Activated T-helper 2 cell treated with anti-CD3 and anti-CD28 coated beads, Interferon-gamma antibody, Interleukin-2, Interleukin-4, amounts not matched to agents 10 μg/mL and 5 μg/mL and 100 μg/mL, durations not matched to agents 14 hours and 24 hours and 36 hours (primary cell): ENCODE measurements at places on chromosomes 7 and 10. TPM values are rescaled to one million over a fixed set of nuclear protein-coding genes. Genes with fewer than 3 reads are reported as not detected.

Gene TUBB8
- total RNA-seq = not detected in 2 replicates

DNA sequence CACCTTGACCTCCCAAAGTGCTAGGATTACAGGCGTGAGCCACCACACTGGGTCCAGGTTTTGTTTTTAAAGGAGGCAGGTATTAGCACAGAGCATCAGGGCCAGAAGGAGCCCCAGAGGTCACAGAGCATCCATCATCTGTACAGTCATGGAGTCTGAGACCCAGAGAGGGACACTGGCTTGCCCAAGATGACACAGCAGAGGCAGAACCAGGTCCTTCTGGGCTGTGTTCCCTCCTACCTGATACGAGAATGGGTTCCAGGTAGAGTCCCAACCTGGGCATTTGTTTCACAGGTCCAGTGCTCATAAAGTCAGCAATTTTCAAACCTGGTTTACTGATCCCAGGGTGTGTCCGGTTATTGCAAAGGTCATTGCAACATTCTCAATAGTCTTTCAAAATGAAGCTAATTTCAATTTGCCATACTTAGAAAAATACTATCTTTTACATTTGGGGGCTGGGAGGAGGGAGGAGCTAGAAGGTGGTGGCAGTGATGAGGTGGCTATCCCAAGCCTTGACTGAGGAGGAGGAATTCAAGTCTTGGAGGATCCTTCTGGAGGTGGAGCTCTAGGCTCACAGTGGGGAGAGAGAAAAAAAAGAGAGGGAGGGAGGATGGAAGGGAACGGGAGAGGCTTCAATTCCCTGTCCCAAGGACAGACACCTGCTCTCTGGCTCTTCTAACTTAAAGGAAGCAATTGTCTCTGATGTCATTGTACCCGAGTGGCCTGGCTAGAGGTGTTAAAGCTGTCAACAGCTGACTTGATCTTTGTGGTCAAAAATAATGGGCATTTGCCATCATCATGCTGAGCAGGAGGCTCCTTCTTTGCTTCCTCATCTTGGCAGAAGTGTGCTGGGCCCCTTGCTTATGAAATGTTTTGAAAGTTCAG is 8.1 kb downstream of the MXI1 start:
- peaks cover 55% of the 10 kb centered on the region for H3K4me1 ChIP-seq
- peaks cover 10% of the 10 kb centered on the region for H3K36me3 ChIP-seq
- H3K27me3 ChIP-seq = peaks cover 12% of the 10 kb centered on the region
- no peak for DNase-seq

Gene TMEM176B
- total RNA-seq = 0.14 TPM in 1 of 2 replicates, not detected in the other

Gene WDFY4
- 0.18 and 0.21 TPM in 2 replicates for total RNA-seq

DNA sequence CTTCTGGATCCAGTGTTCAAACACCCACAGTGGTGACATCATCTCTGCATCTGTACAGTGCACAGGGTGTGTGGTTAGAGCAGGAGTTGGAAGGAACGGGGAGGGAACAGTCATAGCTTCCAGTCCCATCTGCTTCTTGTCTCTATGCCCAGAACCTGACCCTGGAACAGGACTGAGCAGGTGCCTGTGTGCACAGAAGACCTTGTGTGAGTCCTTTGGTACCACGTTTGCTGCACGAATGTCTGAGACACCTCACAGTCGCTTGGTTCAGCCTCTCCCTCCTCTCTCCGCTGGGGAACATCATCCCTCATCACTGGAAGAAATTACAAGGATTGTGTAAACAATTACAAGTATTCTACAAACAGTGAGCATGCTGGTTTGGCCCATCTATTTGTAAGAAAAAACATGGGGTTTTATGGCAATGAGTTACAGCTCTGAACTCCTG is 243.0 kb upstream of the KLF6 start:
- no peaks in the 10 kb centered on the region for H3K36me3 ChIP-seq
- H3K4me1 ChIP-seq = peaks cover 18% of the 10 kb centered on the region
- peaks cover 3% of the 10 kb centered on the region for H3K27me3 ChIP-seq
- no peak overlapping the region for H3K4me3 ChIP-seq
- no peak overlapping the region for H3K27ac ChIP-seq

- H3K36me3 ChIP-seq = no peaks in the 10 kb centered on the region
- no peak for DNase-seq
- H3K4me3 ChIP-seq = no peak overlapping the region
- H3K27ac ChIP-seq = no peak overlapping the region
These were observed 1.7 kb upstream of the POU6F2 start for GRCh38 chr7:38975944-38976392.

DNA sequence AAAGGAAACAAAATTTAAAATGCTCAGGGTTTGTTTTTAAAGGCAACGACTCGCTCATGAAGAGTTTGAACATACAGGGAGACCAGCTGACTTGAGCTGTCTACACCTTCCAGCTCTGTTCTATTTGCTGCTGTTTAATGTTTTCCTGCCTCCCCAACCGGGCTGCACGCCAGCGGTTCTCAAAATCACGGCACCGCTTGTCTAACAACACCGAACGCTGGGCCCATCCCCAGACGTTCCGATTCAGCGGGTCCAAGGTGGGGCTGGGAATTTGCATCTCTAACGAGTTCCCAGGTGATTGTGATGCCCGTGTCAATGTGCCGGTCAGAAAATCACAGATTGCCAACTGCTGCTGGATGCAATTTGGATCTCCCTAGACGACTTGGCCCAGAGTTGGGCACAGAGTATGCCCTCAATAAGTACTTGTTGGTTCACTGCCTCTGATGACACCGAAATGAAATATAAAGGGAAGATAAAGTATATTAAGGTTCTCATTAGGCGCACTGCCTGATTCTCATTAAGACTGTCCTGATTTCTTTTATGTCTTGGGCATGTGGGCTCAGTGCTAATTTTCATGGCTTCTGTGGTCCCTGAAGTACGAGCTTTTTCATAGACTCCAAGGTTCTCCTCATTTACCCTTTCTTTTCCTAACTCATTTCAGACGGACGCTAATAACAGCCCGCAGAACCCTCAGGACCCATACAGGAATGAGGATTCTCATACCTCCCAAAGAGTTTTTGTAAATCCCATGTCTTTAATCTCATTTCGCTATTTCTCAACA is 28.5 kb downstream of the CELF2 start:
- no peak overlapping the region for H3K27ac ChIP-seq
- H3K27me3 ChIP-seq = peaks cover 38% of the 10 kb centered on the region
- peaks cover 2% of the 10 kb centered on the region for H3K4me1 ChIP-seq
- no peaks in the 10 kb centered on the region for H3K36me3 ChIP-seq

GRCh38 chr7:116167177-116167576 is 43.2 kb upstream of the TES start:
- H3K27me3 ChIP-seq = peaks cover 37% of the 10 kb centered on the region
- no peaks in the 10 kb centered on the region for H3K36me3 ChIP-seq
- H3K4me1 ChIP-seq = peaks cover 13% of the 10 kb centered on the region
- no peak overlapping the region for H3K27ac ChIP-seq

GRCh38 chr7:157690833-157691585 is 354.2 kb downstream of the DNAJB6 start:
- H3K36me3 ChIP-seq = no peaks in the 10 kb centered on the region
- no peak for DNase-seq
- H3K4me1 ChIP-seq = peaks cover 7% of the 10 kb centered on the region
- H3K27me3 ChIP-seq = peaks cover 60% of the 10 kb centered on the region
- H3K4me3 ChIP-seq = peak overlapping the region; percentile 33

- DNase-seq = no peak
- no peaks in the 10 kb centered on the region for H3K4me1 ChIP-seq
- peaks cover 2% of the 10 kb centered on the region for H3K27me3 ChIP-seq
These were observed 22.9 kb upstream of the ELFN1 start for GRCh38 chr7:1646957-1647891.

GRCh38 chr10:50936335-50936734 is 50.9 kb upstream of the A1CF start:
- H3K36me3 ChIP-seq = no peaks in the 10 kb centered on the region
- DNase-seq = no peak
- no peak overlapping the region for H3K27ac ChIP-seq
- H3K27me3 ChIP-seq = no peaks in the 10 kb centered on the region
- no peak overlapping the region for H3K4me3 ChIP-seq
- H3K4me1 ChIP-seq = no peaks in the 10 kb centered on the region

GRCh38 chr10:1074052-1074747 is 18.0 kb downstream of the WDR37 start:
- peaks cover 12% of the 10 kb centered on the region for H3K4me1 ChIP-seq
- no peak overlapping the region for H3K4me3 ChIP-seq
- H3K27me3 ChIP-seq = no peaks in the 10 kb centered on the region
- DNase-seq = no peak
- H3K36me3 ChIP-seq = peaks cover 45% of the 10 kb centered on the region

GRCh38 chr7:123643495-123644441 is 11.9 kb upstream of the LMOD2 start:
- H3K4me1 ChIP-seq = no peaks in the 10 kb centered on the region
- no peak overlapping the region for H3K4me3 ChIP-seq
- no peaks in the 10 kb centered on the region for H3K36me3 ChIP-seq
- DNase-seq = no peak

DNA sequence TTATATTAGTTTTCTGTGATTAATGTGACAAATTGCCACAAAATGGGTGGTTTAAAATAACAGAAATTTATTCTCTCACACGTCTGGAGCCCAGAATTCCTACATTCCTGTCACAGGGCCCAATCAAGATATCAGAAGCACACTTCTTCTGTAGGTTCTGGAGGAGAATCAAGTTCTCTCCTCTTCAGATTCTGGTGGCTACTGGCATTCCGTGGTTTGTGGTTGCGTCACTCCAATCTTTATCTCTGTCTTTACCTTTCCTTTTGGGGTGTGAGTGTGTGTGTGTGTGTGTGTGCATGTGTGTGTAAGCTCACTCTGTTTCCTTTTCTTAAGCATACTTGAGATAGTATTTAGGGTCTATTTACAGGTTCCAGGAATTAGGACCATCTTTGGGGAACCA is 115.5 kb upstream of the DKK1 start:
- no peak overlapping the region for H3K4me3 ChIP-seq
- DNase-seq = no peak
- no peaks in the 10 kb centered on the region for H3K4me1 ChIP-seq
- no peaks in the 10 kb centered on the region for H3K27me3 ChIP-seq
- H3K36me3 ChIP-seq = no peaks in the 10 kb centered on the region
- no peak overlapping the region for H3K27ac ChIP-seq

Gene SPDYE8
- total RNA-seq = not detected in 2 replicates

Gene TSPAN33
- 5.5 and 5.6 TPM in 2 replicates for total RNA-seq

DNA sequence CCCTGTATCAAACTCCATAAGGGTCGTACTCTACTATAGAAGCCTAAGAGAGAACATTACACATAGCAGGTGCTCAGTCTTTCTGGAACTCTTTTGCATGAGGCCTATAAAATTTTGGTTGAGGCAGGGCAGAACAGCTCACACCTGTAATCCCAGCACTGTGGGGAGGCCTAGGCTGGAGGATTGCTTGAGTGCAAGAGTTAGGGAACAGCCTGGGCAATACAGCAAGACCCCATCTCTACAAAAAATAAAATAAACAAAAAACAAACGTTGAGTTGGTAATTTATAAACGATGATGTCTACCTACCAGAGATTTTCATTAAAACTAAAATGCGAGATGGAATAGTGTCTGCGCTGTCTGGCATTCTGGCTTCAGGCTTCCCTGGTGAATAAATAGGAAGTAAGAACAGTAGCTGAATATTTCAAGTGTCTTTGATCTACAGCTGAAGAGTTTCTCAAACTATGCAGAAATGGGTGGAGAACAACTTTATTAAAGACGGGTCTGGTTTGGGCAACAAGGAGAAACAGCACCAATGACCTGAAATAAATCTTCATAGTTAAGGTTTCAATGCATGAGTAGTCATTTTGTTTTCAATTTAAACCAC is 774 bp downstream of the PON2 start:
- H3K27ac ChIP-seq = peak overlapping the region; percentile 63
- peak overlapping the region; percentile 72 for H3K4me3 ChIP-seq
- no peak for DNase-seq
- peaks cover 6% of the 10 kb centered on the region for H3K36me3 ChIP-seq
- peaks cover 6% of the 10 kb centered on the region for H3K27me3 ChIP-seq

Gene FZD8
- total RNA-seq = 1.0 and 1.1 TPM in 2 replicates
